ENCODE measurements at places on chromosomes 7 and 10.

DNA sequence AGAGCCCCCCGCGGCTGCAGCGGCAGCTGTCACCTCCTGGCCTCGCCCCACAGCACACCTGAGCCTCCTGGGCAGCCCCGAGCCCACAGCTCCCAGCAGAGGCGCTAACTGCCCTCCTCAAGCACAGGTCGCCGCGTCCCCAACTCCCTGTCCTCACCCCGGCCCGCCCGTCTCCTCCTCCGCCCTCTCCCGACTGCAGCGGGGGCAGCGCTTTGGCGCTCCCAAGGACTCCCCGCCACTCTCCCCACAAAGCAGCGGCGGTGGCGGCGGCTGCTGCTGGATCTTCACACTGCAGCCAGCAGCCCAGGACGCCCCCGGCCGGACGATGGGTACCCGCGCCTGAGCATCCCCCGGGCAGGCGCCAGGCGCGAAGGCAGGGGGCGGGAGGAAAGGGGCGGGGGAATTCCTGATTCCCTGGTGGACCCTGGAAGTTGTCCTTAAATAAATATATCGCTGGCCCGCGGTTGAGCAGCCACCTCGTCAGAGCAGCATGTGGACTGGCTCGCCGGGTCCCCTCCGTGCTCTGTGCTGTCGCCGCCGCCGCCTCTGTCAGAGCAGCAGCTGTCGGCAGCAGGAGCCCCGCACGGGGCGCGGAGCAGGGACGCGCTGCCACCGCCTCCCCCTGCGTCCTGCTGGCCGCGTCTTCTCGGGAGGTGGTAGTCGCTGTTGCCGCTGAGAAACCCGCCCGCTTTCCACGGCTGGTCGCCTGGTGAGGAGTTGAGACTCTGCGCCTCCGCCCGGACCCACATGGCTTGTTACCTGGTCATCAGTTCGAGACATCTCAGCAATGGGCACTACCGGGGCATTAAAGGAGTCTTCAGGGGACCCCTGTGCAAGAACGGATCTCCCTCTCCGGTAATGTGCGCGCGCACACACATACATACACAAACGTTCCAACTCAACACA is at the start of gene ZNF804B:
Gene ZNF804B (plus strand): TSS at position 471 of the 906 bp plus-strand sequence. CDS start 277 bp downstream, at position 748.
- DNase-seq = no peak

DNA sequence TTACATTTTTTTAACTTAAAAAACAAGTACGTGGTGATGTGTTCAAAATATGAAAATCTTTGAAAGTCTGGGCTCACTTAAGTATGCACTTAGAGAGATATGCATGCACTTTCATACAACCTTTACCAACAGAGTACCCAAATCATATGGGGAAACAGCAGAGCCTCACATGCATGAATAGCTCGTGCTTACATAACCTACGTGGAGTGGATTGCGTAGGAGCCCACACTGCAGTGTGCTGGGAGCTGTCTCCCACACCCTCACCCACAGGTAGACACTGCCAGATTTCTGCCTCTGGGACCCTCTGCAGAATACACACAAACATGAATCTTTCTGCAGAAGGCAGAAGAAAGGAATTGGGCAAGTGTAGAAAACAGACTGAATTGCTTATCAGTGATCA is 581 bp downstream of the CLCN1 start:
- DNase-seq = no peak

- DNase-seq = no peak
Measured at GRCh38 chr10:125144693-125145623, 15.4 kb downstream of the CTBP2 start.

- no peak for DNase-seq
Measured at GRCh38 chr10:77949167-77949566, 22.6 kb upstream of the DLG5 start.

- no peak for DNase-seq
Measured at GRCh38 chr10:95253007-95253406, 37.8 kb downstream of the PDLIM1 start.

DNA sequence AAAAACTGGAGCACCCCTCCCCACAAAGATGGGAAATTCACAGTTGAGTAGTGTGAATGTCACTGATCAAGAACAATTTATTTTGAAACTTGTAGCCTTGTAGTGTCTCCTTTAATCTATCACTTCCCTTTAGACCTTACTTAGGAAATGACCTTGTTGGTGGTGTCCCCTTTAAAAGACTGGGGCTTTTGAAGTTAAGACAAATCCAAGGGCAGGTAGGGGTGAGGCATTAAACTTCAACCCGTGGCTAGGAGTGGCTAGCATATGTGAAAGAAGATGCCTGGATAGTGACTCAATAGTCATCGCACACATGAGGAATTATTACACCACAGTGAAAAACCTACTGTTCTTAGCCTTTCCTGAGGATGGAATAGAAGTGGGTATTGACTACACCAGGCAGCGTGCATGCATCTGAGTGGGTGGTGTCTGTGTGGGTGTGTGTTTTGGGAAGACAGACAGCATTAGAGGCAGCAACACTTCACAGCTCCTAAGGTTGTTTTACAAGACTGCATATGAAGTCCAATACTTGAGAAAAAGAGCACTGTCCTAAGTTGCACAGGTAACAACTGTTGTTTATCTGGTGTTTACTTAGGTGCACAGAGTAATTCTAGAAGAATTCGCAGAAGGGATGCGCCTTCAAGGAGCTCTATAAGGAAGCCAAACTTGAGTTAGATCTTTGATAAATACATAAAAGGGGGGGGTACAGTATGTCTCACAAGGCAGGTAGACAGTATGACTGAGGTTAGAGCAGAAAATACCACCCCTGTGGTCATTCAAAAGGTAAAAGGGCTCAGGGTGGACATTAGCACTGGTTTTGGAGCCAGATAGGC is 32.9 kb downstream of the ABLIM1 start:
- no peak for DNase-seq

- DNase-seq = no peak
Measured at GRCh38 chr7:93212881-93213280, 13.4 kb downstream of the HEPACAM2 start.

DNA sequence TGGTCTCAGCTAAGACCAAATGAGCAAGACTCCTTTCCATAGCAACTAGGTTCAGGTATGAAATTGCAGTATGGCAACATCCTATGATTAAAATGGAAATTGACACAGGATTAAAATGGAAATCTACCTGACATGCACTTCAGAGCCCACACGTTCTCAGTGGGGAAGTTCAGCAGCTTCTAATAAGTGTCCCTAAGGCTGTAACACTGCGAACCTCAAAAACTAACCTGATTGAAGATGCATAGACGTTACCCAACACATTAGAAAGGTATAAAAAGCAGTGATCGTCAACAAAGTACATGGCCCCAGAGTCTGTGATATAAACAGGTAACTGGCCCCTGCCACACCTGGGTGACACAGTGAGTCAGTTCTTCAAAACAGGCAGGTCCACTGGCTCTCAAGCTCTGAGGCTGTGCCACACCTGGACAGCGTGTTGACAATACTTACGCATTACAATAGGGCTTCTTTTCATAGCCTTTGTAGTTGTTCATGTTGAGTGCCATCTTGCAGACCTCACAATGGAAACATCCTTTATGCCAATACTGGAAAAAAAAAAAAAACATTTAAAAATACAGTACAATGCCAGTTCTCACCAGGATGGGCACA is 274.9 kb upstream of the NEBL start:
- DNase-seq = no peak

GRCh38 chr7:115122388-115122787 is 200.5 kb downstream of the MDFIC start:
- no peak for DNase-seq

Measured in activated CD4-positive, alpha-beta T cell treated with anti-CD3 and anti-CD28 coated beads for 4 hours (primary cell).